GM12891 (cell line): ENCODE measurements at places on chromosomes 12 and 14.

GRCh38 chr12:104011253-104011652, 38.7 kb downstream of the GLT8D2 start:
- no peak for DNase-seq

GRCh38 chr12:533718-534117, 74.0 kb downstream of the B4GALNT3 start:
- DNase-seq: no peak

GRCh38 chr12:59904874-59905521, 309.2 kb downstream of the SLC16A7 start:
- DNase-seq: no peak

GRCh38 chr12:52847335-52848102, 1.3 kb downstream of the KRT78 start:
- DNase-seq: no peak

- no peak for DNase-seq
Measured at GRCh38 chr12:116380108-116380507, 102.6 kb upstream of the MED13L start.

DNA sequence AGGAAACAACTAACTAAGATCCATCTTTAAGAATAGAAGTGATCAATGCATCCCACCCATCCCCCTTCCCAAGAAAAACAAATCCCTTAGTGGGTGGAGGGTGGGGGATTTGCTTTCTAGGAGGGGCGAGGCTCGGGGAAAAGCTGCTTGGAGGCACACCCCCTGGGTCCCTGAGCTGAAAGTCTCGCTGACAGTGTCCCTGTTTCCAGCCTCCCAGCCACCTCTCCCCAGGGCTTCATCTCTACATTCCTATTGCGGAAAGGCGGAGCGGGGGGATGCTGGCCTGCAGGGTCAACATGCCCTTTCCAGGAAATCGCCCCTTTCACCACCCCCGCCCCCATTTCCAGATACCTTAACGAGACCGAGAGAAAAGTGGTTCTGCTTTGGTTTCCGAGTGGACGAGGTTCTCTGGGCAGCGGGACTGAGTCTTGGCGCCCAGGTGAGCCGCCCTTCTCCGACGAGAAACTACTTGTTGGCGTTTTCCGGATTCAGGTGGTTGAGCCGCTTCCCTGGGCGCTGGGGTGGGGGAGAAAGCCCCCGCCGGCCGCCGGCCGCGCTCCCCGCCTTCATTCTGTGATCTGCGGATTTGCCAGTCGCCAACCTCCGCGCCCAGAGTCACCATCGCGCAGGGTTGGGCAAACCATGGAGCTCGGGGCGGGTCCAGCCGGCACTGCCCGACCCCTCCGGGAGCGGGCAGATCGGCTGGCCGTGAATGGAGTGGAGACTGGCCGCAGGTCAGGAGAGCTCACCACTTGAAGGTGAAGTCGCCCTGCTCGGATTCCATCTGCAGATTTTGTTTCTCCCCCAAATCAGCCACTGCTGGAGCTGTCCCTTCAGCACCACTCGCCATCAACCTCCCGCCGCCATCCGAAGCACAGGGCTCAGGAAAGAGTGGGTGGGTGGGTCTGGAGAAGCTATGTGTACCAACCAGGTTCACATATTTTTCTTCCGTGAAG, 505 bp downstream of the KCNC2 start:
- no peak for DNase-seq

DNA sequence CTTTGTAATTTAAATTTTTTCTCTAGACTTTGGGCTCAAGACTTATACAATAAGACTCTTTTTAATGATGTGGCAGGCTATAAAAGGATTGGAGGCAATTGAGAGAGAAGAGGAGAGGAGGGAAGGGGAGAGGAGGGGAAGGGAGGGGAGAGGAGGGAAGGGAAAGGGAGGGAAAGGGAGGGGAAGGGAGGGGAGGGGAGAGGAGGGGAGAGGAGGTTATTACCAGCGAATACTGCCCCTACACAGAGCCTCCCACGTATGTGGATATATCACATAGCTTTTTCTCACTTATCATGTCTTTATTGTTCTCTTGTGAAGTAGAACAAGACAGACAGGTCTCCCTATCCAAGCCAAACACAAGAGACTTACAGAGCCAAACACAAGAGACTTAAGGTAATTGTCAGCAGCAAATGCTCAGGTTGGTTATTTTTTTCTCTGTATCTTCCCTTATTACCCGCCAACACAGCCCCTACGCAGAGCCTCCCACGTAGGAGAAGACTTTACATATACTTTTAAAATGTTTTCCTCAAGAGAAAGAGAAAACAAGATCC, 63.1 kb downstream of the DRAM1 start:
- DNase-seq: no peak

GRCh38 chr14:73741386-73741875, 27.2 kb upstream of the PNMA1 start:
- peak; percentile 82 for DNase-seq

DNA sequence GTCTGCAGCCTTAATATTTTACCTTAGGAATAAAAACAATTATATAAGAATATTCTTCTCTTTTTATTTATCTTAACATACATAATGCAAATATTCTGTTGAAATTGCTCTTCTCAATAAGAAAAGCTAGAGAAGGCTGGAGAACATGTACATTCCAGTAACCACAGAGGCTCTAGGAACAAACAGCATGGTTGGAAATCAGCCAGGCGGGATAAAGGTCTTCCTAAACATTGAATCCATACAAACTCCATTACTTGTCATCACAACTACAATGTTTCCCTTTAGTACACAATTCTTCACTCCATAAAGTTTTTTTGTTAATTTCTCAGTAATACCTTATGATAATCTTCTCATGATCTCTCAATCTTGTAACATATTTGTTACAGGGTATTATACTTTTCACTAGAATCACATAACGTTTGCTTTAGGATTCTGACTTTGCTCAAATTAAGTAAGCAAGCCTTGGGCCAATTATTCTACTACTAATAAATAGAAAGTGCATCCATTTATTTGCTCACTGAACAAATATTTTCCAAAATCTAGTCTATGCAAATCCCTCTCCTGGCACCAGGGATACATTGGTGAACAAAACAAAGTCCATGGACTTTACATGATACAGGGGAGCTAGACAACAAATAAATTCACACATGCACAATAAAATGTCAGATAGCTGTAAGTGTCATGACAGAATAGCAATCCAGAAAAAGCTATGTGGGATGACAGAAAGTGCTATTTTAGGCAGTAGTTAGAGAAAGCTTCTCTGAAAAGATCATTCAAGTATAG, 237.5 kb upstream of the TMTC1 start:
- no peak for DNase-seq

GRCh38 chr14:50087341-50088116, 28.8 kb downstream of the VCPKMT start:
- no peak for DNase-seq

- DNase-seq: no peak
Measured at GRCh38 chr14:90567191-90567590, 170.4 kb downstream of the CALM1 start.

DNA sequence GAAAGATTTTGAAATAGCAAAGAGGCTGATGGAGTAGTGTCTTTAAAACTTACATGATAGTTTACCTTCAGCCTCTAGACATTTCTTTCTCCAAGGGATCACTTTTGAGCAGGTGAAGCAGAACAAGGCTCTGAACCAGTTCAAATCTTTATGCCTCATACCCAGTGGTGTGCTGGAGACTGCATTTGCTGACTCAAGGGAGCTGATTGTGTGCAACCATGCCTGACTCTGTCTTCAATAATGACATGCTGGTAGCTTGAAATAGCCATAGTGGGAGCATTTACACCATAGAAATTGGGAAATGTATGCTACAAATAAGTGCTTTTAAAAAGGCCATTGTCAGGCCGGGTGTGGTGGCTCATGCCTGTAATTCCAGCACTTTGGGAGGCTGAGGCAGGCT, 482.0 kb downstream of the TMTC2 start:
- no peak for DNase-seq

- DNase-seq: no peak
Measured at GRCh38 chr12:92118826-92119536, 26.7 kb downstream of the BTG1 start.

DNA sequence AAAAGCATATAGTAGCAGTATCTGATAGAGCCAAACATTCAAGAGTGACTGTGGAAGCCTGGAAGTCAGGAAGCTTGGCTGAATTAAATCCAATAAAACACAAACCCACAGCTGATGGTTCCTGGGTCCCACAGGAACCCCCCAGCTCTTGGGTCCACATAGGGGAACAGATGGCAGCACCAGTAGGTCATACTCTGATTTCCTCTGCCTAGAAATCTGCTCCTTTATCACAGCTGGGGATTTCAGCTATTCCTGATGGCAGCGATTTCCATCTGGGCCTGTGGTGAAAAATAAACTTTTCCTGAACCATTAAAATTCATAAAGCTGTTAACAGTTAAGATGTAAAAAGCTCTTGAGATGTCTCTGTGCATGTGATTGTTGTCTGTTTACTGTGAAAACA, 202.0 kb upstream of the FRMD6 start:
- no peak for DNase-seq

DNA sequence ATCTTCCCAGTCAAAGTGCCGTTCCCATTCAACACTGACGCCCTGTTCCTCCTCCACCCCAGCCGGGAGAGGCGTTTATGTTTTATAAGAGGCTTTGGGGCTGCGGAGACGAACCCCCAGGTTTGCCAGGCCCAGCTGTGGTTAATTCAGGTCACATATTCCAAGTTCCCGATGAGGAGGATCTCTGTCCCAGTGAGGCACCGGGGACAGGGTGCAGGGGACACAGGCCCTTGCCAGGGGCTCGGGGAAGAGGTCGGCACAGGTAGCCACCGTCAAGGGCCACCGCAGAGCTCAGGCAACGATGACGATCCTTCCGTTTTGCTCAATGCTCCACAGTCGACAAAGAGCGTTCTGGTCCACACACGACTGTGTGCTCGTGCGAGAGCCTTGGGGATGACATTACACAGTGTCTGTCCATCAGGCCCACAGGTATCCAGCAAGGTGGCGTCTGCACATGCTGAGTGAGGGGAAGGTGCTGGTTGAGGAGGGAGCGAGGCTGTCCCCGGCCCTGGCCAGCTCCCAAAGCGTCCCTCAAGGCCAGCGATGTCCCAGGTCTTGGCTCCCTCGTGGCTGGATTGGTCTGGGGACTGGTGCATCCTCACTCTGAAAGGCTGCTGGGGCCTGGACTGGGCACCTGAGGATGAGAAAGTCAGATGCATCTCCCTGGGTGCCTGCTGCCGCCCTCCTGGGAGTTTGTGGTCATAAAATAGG, 189.2 kb upstream of the C14orf180 start:
- no peak for DNase-seq

DNA sequence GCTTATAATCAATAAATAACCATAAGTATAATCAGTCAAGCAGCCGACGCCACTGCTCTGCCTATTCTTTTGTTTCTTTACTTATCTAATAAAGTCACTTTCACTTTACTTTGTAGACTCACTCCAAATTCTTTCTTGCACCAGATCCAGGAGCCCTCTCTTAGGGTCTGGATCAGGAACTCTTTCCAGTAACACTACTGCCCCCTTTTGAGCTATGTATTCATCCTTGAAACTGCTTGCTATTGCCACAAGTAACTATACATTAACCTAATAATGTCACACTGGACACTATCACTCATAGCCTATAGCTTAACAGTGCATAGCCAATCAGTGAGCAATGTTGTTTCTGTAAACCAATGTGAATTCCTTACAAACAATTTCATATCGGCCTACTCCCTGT, 2.8 kb upstream of the NID2 start:
- DNase-seq: no peak

- DNase-seq: no peak
Measured at GRCh38 chr12:58657190-58657589, 263.1 kb downstream of the LRIG3 start.

DNA sequence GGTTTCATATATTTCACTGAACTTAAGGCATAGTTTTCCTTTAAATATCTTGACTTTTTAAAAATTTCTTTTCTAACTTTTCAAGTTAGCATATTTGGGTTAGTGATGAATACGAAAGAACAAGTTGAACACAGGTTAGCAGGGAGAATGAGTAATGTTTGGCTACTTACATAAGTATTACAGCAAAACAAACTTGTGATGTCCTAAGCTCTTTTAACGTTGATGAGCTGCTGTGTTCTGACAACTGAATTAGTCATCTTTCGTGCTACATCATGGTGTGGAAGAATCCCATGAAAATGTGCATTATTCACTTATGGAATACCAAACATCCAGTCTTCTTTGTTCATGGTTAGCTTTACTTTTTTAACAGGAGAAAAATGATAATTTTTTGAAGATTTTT, 36.3 kb upstream of the PDZRN4 start:
- no peak for DNase-seq

GRCh38 chr12:63040526-63041220, 105.7 kb upstream of the PPM1H start:
- no peak for DNase-seq

- DNase-seq: no peak
Measured at GRCh38 chr12:49567302-49567610, 686 bp downstream of the MCRS1 start.

DNA sequence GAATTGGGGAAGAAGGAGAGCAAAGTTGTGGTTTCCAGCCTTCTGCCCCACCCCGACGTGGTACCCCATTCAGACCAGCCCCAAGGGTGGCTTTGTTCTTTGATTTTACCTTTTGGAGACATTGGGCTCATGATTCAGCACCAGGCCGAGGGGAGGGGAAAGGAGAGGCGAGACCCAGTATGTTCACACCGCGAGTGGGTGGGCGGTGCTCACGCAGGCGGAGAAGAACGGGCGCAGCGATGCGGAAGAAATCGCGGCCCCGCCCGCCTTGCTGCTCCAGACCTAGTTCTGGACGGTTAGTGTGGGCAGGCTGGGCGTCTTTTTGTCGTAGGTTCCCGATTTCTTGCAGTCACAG, 963 bp downstream of the ATL1 start:
- peak; percentile 9 for DNase-seq

GRCh38 chr12:29662734-29663323, 120.9 kb downstream of the TMTC1 start:
- no peak for DNase-seq

DNA sequence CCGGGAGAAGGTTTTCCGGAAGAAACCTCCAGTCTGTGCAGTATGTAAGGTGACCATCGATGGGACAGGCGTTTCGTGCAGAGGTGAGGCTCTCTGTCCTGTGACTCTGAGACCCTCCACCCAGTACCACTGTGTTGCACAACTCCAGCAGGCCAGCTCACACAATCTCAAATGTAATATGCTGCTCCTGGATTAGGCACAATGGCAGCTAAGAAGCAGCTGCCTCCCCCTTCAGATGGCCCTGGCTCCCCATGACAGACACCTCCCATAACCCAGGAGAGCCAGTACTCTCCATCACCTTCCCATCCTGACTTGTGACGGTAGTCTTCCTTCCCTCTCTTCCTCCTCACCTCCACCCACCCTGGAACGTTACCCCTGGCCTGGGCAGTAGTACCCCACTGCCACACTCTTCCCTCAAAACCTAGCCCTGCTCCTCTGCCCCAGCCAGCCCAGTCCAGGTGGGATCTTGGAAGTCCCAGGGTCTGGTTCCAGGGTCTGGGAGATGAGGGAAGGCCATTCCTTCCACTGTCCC, 2.1 kb downstream of the TNS2 start:
- no peak for DNase-seq
